Hippocampal formation (tissue), 2 donors: ENCODE measurements at places on chromosomes 2 and 18.

- no peak for DNase-seq
These were observed 128.3 kb downstream of the ATP9B start for GRCh38 chr18:79197531-79197930.

DNA sequence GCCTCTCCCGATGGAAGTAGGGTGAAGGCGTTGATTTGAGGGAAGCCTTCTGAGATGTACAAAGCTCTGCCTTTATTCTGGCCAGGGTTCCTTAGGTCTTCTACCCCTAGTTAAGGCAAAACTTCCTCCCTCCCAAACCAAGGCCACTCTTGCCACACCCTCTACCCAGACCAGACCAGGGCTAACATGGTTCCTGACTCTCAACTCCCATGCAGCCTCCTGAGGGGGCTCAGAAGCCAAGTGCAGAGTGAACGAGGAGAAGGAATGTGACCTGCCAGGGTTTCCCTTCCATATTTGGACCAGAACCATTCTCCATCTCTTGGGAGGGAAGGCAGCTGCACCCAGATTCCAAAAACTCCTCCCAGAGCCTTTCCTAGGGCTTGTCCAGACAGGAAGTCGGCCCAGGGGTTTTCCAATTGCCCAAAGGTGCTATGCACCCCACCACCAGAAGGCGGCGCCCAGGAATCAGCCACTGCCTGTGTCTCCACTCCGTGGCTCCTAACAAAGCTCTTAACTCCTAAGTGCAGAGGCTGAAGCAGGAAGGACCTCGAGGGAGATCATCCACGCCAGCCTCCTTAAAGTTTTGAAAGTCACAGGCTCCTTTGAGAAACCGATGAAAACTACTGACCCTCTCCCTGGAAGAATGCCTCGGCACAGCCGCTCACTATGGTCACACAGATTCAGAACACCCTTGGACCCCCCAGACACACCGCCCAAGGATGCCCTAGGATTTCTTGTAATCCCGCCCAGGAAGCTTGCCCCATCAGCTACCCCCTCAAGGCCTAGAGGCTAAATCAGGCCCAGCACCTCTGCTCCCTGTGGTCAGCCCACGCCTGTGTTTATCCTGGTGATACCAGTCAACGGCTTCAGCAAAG, 157.8 kb downstream of the SMAD2 start:
- no peak for DNase-seq

DNA sequence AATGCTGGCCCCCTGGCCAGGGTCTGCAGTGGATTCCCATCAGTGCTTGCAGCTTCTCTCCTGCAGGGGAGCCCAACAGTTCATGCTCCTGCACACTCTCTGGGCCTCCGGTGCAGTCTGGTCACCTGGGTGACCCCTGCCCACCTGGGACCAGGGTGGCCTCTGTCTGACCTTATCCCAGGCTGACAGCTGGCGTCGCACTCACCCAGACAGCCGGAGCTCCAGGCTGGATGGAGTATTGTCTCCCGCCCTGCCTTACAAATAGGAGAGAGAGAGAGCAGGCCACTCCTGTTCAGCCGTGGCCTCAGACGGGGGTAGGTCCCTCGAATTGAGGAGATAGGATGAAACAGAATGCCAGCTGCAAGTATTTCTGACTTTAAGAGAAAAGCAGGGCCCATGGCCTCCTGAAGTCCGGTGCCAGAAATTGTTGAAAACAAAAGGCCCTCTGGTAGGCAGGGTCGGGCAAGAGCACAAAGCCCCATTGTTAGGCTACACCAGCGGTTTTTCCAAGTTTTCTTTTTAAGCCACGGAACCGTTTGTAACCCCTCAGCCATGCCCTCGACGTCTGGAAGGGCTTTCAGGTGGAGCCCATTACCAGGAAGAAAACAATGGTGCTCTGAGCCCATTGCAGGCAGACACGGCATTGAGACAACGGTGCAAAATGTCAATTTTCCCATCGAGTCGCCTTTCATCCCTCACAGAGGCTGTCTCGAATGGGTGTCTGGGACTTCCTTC, 258.4 kb downstream of the BCL11A start:
- DNase-seq: peak; percentile 37

GRCh38 chr2:127105656-127106456, 1.1 kb downstream of the BIN1 start:
- DNase-seq: peak; percentile 32

- DNase-seq: no peak
These were observed 167.6 kb downstream of the INSIG2 start for GRCh38 chr2:118255771-118256372.

- DNase-seq: no peak
These were observed 256.1 kb downstream of the LTBP1 start for GRCh38 chr2:33202641-33203522.

DNA sequence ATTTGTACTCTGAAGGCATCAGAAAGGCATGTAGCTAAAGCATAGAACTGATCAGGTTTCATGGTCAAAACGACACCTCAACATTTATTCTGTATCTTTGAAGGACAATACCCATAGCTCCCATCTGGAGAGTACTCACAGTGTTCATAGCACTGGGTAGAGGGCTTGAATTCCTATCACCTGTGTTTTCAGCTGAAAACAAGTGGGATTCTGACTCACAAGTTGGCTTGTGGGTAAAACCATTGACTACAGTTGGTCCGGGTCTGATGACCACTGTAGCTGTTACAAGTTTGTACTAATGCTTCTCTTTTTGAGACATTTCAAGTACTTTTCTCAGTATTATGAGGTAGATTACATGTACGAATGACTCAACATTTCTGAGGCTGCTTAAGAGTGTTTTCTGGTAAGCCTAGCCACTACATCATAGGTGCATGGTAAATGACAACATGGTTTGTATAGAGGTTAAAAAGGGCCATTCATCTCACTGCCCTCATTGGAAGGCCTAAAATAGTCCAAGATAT, 68.6 kb upstream of the PELI1 start:
- no peak for DNase-seq

- DNase-seq: no peak
These were observed 18.1 kb upstream of the SPP2 start for GRCh38 chr2:234032279-234032856.
